Thoracic aorta (tissue), 2 donors: ENCODE measurements at places on chromosomes 7 and 10.

DNA sequence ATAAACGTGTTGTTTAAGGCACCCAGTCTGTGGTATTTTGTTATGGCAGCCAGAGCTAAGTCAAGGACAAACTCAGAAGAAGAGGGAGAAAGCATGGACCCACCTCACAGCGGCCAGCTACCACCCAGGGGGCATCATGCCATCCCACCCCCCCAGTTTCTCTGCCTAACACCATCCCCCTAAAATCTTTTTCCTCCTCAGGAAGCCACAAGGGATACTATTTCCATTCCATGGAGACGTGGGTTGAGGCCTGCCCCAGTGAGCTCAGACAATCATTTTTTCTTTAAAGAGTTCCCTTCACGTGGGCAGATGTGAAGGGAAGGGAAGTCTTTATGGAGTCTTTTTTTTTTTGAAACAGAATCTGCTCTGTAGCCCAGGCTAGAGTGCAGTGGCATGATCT lies 131.8 kb downstream of the FGFR2 start:
- DNase-seq = no peak

DNA sequence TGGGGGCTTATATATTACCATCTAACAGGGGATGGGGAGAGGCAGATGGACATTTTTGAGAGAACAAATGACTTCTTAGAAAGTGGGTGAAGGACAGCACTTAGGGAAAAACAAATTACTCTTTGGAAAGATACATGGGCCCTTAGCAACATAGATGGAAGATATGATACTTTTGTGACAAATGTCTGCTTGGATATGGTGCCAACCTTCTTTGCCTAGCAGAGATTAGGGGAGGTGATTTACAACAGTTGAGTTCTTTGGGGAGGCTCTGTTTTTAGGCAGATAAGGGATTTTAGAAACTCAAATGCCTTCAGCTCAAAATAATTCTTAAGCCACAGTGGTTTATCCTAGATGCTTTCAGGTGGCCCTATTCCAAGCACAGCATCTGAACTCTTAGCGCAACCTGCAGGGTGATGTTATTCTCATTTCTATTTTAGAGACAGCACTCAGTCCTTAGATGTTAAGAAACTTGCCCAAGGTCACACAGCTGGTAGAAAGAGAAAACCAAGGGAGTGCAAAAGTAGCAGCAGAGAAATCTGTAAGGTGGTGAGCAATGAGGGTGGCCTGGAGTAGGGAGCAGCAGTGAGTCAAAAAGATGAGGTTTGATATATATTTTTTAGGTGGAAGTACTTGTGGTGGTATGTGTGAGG lies 75.1 kb upstream of the KMT2E start:
- DNase-seq = no peak

- no peak for DNase-seq
These were observed 58.3 kb downstream of the SGMS1 start for GRCh38 chr10:50565301-50566083.

- DNase-seq = no peak
These were observed 53.6 kb downstream of the AGMO start for GRCh38 chr7:15508258-15508657.

- no peak for DNase-seq
These were observed 12.4 kb downstream of the RBP3 start for GRCh38 chr10:47360419-47361040.

GRCh38 chr10:43045631-43046287 lies 31.1 kb upstream of the RET start:
- DNase-seq = no peak

- no peak for DNase-seq
These were observed 50.6 kb upstream of the STEAP1B start for GRCh38 chr7:22550514-22551030.

- no peak for DNase-seq
These were observed 2.5 kb downstream of the HOXA13 start for GRCh38 chr7:27197137-27198042.

- DNase-seq = no peak
These were observed 106.4 kb downstream of the CAMK1D start for GRCh38 chr10:12455766-12456165.

GRCh38 chr7:5226921-5227785 lies 37.1 kb downstream of the WIPI2 start:
- no peak for DNase-seq

DNA sequence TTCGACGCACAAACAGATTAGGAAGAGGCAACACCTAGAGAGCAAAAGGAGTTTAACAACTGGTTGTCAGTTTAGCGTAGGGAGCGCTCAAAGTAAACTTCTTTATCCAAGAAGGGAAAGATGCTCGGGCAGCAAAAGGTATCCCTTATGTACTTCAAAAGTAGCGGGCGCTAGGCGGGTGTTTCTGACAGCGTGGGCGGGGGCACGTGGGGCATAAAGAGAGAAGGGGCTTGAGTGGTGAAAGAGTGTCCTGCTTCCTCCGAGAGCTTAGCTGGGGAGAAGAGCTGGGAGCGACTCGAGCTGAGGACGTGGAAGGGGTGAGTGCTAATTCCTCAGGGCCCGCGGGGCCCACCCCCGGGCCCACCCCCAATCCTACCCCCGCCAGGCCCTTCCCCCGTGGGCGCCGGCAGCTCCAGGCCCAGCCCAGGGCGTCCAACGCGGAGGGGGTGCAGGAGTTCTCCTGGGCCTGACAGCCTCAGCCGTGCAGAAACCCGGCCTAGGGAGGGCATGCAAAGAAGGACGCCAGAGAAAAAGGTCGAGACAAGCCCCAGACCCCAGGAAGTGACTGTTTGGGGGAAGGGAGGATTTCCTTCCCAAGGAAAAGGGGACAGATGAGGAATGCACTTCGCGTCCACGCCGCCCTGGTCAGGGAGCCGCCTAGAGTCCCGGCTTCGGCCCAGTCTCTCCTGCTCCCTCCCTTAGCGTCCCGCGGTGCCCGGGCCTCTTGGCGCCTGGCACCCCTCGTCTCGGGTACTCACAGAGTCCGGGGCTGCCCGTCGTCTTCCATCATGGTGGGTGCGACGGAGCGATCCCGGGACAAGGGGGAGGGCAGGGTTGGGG lies 868 bp downstream of the TIAL1 start:
- DNase-seq = no peak

GRCh38 chr7:141483044-141483443 lies 68.2 kb upstream of the AGK start:
- DNase-seq = no peak
